Prostate gland (tissue), 2 donors: ENCODE measurements at places on chromosomes 13 and 19. TPM values are rescaled to one million over a fixed set of nuclear protein-coding genes. Genes with fewer than 3 reads are reported as not detected.

Gene LYPD5
- 6.2 TPM for total RNA-seq

Gene LRRC63
- total RNA-seq: 1.7 TPM

Gene ZSCAN18
- total RNA-seq: 108 TPM

DNA sequence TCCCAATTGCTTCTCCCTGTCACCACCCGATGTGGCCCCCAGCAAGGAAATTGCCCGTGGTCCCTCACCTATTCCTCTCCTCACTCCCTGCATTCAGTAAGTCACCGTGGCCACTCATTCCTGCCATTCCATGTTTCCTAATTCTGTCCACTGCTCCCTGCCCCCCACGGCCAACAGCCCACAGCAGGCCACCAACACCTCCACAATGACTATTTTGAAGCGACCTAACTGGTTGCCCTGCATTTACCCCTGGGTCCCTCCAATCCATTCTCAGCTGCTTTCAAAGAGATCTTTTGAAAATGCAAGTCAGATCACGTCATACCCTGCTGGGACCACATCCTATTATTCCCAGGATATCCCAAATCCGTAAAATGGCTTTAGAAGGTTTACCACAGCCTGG lies 210.4 kb downstream of the DCLK1 start:
- H3K4me3 ChIP-seq: no peak overlapping the region
- no peaks in the 10 kb centered on the region for H3K27me3 ChIP-seq
- H3K4me1 ChIP-seq: no peaks in the 10 kb centered on the region
- no peak overlapping the region for H3K27ac ChIP-seq
- no peak for DNase-seq
- no peaks in the 10 kb centered on the region for H3K36me3 ChIP-seq

DNA sequence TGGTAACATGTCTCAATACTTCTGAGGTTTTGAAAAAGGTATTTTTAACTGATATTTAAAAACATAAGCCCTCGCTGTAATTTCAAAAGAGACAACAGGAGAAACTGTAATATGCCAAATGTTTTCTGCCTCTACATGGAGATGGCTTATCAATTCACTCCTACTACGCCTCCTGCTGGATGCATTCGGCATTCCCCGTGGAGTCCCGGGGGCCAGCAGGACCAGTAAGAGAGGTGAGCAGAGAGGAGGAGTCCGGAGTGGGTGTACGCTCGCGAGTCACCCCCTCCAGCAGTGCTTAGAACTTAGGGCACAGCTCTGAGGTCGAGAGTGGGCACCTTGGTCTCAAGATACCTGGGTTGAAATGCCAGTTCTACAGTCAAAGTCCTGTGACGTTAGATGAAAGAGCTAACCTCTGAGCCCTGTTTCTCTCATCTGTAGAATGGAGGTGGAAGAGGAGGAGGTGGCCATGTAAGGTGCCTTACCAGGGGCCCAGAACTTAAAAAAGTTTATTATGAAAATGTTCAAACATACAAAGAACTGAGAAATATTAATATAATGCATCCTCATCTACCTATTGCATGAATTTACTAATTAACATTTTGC lies 110.2 kb downstream of the STK24 start:
- H3K27ac ChIP-seq: no peak overlapping the region
- no peak for DNase-seq
- H3K36me3 ChIP-seq: peaks cover 7% of the 10 kb centered on the region
- no peak overlapping the region for H3K4me3 ChIP-seq
- no peaks in the 10 kb centered on the region for H3K27me3 ChIP-seq
- H3K4me1 ChIP-seq: peaks cover 3% of the 10 kb centered on the region

DNA sequence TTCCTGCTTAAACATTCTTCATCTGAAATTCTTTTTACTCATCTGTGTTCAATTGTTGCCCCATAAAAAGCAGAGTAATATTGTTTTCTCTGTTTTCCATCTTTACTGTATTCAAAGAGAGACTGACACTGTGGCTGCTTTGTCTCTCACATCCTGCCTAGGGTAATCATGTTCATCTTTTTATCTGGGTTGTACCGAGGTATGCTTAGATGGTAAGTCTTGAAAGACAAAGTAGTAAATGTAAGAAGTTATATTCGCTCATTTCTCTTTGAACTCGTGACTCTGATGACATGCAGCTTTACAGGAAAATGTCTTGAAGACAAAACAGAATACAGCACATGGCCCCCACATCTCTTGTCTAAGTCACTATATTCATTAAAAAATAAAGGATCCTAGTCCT lies 20.0 kb upstream of the CYSLTR2 start:
- H3K27me3 ChIP-seq: no peaks in the 10 kb centered on the region
- H3K4me1 ChIP-seq: no peaks in the 10 kb centered on the region
- H3K27ac ChIP-seq: no peak overlapping the region
- DNase-seq: no peak
- H3K36me3 ChIP-seq: no peaks in the 10 kb centered on the region
- no peak overlapping the region for H3K4me3 ChIP-seq

- no peak for DNase-seq
- H3K4me1 ChIP-seq: peaks cover 8% of the 10 kb centered on the region
- H3K27me3 ChIP-seq: no peaks in the 10 kb centered on the region
- H3K4me3 ChIP-seq: no peak overlapping the region
- H3K36me3 ChIP-seq: no peaks in the 10 kb centered on the region
- H3K27ac ChIP-seq: no peak overlapping the region
Observed at GRCh38 chr19:52142001-52142595, 2.4 kb upstream of the ZNF616 start.

DNA sequence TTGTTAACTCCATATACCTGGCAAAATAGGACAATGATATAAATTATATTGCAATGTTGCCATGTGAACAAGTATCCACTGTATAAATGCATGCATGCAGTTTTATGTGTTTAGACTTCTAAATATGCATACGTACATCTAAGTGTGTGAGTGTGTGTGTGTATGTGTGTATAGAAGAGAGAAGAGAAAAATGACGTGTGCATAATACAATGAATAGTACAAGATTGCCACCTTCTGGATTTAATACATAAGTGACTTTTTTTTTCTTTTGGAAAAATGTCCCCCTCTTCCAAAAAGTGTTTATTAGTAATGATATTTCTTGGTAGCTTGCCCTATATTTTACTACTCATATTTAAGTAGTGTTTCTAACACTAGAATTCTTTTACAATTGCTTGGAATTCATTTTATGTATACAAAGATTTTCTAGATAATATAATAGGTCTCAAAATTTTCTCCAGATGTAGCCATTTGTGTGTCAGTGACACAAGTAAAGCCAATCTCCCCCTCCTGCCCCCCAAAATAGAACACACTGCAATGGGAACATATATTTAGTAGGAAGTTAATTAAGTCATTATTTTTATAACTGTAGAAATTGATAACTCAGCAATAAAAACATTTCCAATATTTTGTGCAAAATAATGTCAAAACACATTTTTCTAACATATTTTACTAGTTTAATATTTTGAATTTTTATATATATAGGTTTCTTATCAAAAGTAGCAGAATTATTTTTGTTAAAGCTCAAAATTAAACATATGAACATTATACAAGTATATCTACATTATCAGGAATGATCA lies 783.3 kb upstream of the ATXN8OS start:
- no peaks in the 10 kb centered on the region for H3K4me1 ChIP-seq
- no peaks in the 10 kb centered on the region for H3K27me3 ChIP-seq
- H3K4me3 ChIP-seq: no peak overlapping the region
- H3K36me3 ChIP-seq: no peaks in the 10 kb centered on the region

- H3K4me3 ChIP-seq: no peak overlapping the region
- no peaks in the 10 kb centered on the region for H3K36me3 ChIP-seq
- no peak overlapping the region for H3K27ac ChIP-seq
- H3K27me3 ChIP-seq: no peaks in the 10 kb centered on the region
- no peaks in the 10 kb centered on the region for H3K4me1 ChIP-seq
Observed at GRCh38 chr13:53017433-53017970, 11.1 kb upstream of the OLFM4 start.

- no peaks in the 10 kb centered on the region for H3K27me3 ChIP-seq
- H3K27ac ChIP-seq: no peak overlapping the region
- peak; percentile 88 for DNase-seq
- H3K4me3 ChIP-seq: no peak overlapping the region
Observed at GRCh38 chr19:3710265-3710812, 2.2 kb downstream of the TJP3 start.

DNA sequence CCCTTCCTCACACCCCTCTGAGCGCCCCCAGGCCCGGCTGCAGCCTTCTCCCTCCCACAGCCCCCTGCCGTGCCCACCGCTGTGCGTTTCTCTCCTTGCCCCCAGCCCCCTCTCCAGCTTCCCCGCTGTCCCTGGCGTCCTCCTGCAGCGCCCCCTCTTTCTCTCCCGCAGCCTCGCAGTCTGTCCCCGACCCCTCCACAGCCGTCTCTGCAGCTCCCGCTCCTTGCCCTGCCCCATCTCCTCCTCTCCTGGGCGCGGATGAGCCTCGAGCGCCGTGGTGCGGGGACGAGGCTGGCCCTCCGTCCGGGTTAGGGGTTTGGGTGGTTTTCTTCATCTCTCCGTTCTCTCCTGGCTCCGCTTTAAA lies 1.1 kb downstream of the KMT5C start:
- H3K27ac ChIP-seq: peak overlapping the region; percentile 92
- no peaks in the 10 kb centered on the region for H3K36me3 ChIP-seq
- H3K27me3 ChIP-seq: no peaks in the 10 kb centered on the region
- H3K4me3 ChIP-seq: peak overlapping the region; percentile 51
- peaks cover 3% of the 10 kb centered on the region for H3K4me1 ChIP-seq

DNA sequence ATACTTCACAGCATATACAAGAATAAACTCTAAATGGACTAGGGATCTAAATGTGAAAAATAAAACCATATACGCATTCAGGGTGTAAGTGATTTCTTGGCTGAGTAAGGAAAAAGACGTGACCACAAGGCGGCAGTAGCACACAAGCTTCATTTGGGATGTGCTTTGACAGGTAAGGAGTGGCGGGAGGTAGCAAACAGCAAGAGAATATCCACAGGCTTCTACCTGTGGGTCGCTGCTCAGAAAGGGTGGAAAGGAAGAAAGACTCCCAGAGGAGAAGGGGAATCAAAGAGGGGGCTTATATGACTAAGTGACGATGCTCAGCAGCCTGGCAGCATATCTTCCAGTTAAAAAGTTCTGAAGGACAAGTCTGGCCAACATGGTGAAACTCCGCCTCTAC lies 2.5 kb upstream of the ZNF121 start:
- no peaks in the 10 kb centered on the region for H3K36me3 ChIP-seq
- H3K4me1 ChIP-seq: no peaks in the 10 kb centered on the region
- peak; percentile 78 for DNase-seq
- H3K4me3 ChIP-seq: no peak overlapping the region

DNA sequence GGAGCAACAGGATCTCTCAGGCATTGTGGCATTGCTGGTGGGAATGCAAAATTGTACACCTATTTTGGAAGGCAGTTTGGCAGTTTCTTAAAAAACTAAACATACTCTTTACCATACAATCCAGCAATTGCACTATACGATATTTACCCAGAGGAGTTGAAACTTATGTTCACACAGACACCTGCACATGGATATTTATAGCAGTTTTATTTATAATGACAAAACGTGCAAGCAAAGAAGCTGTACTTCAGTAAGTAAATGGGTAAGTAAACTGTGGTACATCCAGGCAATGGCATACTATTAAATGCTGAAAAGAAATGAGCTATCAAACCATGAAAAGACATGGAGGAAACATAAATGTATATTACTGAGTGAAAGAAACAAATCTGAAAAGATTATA lies 71.6 kb upstream of the UBAC2 start:
- DNase-seq: no peak
- H3K4me3 ChIP-seq: no peak overlapping the region

GRCh38 chr13:43551897-43552456 lies 234.8 kb downstream of the ENOX1 start:
- no peaks in the 10 kb centered on the region for H3K36me3 ChIP-seq
- no peaks in the 10 kb centered on the region for H3K27me3 ChIP-seq
- H3K4me1 ChIP-seq: no peaks in the 10 kb centered on the region
- H3K27ac ChIP-seq: no peak overlapping the region
- H3K4me3 ChIP-seq: no peak overlapping the region

DNA sequence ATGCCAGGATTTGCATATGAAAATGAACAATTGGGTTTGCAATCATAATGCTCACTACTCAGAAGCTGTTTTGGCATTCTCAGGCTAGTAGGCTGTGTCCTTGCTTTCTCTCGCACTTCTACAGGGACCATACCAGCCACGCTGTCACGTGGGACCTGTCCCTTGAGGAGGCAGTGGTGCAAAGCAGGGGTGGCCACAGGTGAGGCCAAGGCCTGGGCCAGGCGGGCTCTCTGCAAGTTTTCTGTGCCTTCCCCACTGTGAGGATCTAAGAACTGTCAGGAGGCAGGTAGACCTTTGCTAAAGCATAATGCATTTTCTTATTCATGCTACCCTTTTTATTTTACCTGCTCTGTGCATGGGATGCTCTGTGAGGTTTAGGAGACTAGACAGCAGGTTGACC lies 89.4 kb upstream of the IRS2 start:
- no peak for DNase-seq
- no peak overlapping the region for H3K4me3 ChIP-seq
- no peaks in the 10 kb centered on the region for H3K4me1 ChIP-seq
- no peaks in the 10 kb centered on the region for H3K36me3 ChIP-seq
- no peaks in the 10 kb centered on the region for H3K27me3 ChIP-seq

GRCh38 chr13:44049081-44049945 lies 169.6 kb downstream of the LACC1 start:
- no peaks in the 10 kb centered on the region for H3K36me3 ChIP-seq
- no peak overlapping the region for H3K4me3 ChIP-seq
- H3K27ac ChIP-seq: no peak overlapping the region
- no peaks in the 10 kb centered on the region for H3K27me3 ChIP-seq
- H3K4me1 ChIP-seq: no peaks in the 10 kb centered on the region

DNA sequence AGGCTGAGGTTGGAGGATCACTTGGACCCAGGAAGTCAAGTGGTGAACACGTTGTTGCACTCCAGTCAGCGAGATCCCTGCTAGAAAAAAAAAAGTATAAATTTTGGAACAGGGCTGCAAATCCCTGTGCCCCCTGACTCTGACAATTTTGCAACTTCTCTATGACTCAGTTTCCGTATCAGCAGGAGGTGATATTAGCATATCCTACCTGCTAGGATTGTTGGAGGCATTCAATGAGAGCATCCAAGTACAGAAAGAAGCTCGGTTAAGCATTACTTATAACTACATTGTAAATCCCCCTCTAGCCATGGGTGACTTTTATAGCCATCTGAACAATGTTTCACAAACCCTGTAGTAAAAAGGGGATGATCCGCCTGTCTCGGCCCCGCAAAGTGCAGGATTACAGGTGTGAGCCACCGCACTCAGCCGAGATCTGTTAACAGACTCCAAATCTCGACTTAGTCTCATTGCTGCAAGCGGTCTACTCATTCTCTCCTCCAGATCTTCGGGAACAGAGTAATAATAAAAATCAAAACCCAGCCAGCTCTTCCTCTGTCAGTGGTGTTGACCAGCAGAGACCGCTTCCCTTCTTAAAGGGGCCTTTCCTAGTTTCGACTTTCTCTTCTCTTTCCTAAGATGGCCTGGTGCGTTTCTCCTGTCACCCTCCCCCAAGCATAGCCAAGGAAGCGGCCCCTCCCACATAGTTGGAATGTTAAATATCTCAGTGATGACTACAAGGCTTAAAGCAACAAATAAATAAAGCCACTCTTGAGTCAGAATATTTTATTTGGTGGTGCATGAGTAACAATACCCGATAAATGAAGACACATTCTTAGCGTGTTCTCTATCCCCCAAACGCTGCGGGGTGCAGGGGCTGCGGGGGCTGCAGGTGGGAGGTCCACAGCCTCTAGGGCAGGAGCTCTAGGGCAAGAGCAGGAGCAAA lies 10.3 kb upstream of the BICRA start:
- H3K36me3 ChIP-seq: no peaks in the 10 kb centered on the region
- H3K27ac ChIP-seq: peak overlapping the region; percentile 69
- peak overlapping the region; percentile 6 for H3K4me3 ChIP-seq
- peaks cover 3% of the 10 kb centered on the region for H3K4me1 ChIP-seq
